GM10248 (cell line): ENCODE measurements at places on chromosomes 1 and 21.

GRCh38 chr1:78683079-78683478 lies 33.4 kb downstream of the IFI44 start:
- DNase-seq, result no peak

- no peak for DNase-seq
These were observed at the start of gene TMPRSS3 for GRCh38 chr21:42395905-42396651. Gene TMPRSS3 (minus strand): TSS chr21:42396052. CDS start chr21:42395417, 635 bp downstream.

DNA sequence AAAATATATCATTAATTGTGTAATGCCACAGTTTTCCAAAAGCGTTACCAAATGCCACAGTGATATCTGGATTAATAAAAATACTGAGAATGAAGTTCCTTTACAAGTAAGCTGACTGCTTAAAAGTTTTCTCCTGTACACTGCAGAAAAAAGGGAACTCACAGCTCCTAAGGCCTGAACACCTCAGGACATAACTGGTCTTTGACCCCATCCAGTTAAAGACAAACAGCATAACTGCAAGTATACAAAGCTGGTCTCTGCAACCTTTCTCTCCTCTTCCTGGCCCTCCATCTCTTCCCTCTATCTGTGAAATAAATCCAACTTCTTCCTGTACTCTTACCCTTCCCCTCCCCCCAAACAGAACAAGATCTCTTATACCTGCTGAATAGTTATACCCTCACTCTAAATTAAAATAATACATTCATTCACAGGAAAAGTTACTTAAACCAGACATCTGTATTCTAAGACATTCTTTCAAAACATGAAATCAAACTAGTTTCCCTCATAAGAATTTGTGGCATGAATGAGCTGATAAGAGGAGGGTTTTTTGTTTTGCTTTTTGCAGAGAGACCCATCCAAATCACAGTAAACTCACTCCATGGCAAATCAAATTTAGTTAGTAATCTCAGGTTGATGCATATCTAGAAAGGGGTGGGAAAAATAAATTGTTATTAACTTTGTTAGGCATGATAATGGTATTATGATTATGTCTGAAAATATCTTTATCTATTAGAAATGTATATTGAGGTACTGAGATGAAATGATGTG lies 2.9 kb downstream of the DIPK1A start:
- no peak for DNase-seq

DNA sequence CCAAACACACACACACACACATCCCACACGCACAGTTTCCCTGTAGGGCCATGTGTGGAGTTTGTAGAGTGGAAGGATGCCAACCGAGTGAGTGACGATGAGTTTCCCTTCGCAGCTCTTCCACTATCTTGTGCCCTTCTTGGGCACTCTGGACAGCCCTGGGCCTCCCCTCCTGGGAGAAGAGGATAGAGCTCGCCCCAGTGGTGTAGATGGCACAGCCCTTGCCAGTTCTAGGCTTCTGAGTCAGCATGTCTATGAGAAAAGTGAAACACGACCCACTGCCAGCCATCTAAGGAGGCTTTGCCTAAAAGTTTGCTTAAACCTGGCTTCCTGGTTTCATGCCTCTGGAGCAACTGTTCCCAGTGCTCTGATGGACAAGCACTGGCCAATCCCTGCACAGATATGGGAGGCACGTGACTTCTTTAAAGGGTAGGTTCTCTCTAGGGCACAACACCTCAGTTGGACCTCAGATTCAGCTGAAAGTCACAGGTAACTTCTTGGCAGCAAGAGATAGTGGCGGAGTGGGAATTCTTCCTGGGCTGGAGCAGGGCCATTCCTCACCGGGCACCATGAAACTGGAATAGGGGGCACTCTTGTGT lies 195.9 kb upstream of the GALNT2 start:
- DNase-seq, result no peak

GRCh38 chr1:67551375-67551774 lies 121.2 kb upstream of the SERBP1 start:
- no peak for DNase-seq

DNA sequence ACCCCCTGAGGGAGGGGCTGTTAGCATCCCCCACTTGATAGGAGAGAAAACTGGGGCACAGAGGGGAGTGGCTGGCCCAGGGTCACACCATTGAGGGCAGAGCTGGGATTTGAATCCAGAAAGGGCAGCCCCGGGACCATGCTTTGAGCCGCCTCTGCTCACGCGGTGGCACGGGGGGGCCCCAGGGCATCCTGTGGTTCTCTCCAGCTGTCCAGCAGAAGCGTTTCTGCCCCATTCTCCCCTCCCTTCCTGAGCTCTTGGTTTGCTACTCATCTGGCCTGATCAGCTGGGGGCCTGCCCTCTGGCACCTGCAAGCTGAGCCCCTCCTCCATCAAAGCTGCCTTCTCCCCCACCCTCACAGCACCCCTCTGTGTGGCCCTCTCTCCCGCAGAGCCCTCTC lies 37.5 kb downstream of the FBXO2 start:
- no peak for DNase-seq

DNA sequence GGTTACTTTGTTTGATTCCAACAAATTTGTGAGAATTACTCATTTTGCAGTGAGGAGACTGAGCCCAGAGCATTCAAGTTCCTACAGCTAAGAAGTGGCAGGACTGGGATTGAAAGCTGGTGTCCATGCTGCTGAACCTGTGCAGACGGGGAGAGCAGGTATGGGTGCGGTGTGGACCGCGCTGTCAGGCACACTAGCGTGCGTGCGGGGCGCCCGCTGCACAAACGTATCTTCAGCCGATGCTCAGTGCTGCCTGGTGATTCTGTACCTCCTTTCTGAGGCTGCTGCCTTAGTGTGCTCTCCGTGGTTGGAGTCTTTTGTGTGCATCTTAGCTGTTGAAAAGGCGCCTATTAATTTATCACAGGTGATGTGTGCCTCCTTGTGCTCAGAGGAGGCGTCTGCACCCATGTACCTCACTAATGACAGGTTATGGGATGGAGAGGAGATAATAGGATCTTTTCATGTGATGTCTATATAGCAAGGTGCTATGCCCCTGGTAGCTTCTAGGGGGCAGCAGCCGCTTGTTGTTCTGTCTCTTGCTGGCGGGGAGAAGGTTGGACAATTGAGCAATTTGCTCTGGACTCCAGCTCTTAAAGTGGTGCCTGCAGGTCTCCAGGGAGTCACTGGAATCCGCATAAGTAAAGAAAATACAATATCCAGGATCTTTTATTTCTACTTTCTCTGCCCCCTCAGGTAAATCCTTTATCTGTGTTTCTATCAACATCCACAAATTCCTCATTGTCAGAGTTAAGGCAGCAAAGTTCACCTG lies 32.5 kb downstream of the PEX14 start:
- peak; percentile 74 for DNase-seq

GRCh38 chr1:98210064-98210463 lies 289.2 kb upstream of the DPYD start:
- no peak for DNase-seq

- no peak for DNase-seq
These were observed 302.3 kb upstream of the PLD5 start for GRCh38 chr1:242826701-242827336.

- DNase-seq, result no peak
These were observed 1.6 kb downstream of the ACAP3 start for GRCh38 chr1:1306070-1306660.

GRCh38 chr1:205970486-205970885 lies 27.2 kb upstream of the SLC26A9 start:
- DNase-seq, result no peak
